ENCODE measurements at places on chromosomes 16 and 17.

GRCh38 chr17:74682028-74682427, 30.7 kb downstream of the CD300LF start:
- no peak for DNase-seq

GRCh38 chr17:70290770-70291169, 121.4 kb downstream of the KCNJ2 start:
- DNase-seq, result no peak

- no peak for DNase-seq
Observed at GRCh38 chr17:7511108-7511507, 26.9 kb downstream of the POLR2A start.

DNA sequence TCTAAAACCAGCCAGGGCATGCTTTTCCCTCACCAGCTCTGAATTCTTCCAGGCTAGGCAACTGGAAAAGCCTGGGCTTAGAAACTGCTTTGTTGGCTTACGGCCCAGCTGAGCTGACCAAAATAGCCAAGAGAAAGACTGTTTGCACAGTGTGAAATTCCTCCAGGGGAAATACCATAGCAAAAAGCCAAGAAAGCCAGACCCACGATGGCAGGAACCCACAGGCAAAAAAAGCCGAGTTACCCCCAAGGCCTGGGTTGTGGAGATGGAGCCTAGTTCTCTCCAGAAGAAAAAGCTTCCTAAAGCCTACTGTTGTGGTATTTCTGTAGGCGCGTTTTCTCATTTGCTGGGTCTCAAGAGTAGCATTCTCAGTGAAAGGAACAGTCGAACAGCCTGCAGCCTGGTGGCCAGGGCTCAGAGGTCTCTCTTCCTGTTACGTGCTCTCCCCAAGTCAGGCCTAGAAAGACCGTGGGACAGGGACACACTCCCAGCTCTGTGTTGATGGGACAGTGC, 9.2 kb downstream of the SP2 start:
- peak; percentile 91 for DNase-seq

GRCh38 chr17:82412535-82413520, 5.3 kb upstream of the HEXD start:
- no peak for DNase-seq

DNA sequence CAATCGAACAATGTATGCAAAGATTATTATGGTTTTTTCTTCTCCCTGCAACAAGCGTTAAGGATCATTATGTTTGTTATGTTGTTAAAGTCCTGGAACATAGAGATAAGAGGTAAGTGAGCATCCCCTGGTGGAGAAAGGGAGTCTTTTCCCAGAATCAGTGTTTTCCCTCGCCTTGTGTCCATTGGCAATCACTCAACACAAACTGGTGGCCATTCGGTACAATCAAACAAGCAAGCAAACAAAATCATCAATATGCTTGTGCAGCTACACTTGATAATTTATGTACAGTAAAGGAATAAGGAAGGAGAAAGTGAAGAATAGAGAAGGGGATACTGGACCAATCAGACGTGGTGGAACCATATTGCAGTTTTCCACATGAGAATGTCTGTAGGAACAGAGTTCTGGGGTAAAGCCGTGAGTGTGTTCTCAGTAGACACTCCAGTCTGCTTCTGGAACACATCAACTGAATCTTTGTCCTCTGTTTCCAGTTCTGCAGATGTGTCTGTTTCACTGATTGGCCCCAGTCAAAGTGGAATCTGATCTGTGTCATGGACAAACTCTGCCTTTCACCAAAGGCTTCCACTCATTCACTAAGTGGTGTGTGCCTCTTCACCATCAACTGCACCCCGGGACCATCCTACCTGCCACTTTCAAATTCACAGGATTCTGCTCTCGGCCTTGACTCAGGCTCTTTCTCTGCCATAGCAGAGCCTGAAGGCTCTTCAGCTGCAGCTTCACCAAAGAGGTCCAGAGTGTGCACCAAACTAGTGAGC, 169.5 kb downstream of the AHSP start:
- DNase-seq, result peak; percentile 61

DNA sequence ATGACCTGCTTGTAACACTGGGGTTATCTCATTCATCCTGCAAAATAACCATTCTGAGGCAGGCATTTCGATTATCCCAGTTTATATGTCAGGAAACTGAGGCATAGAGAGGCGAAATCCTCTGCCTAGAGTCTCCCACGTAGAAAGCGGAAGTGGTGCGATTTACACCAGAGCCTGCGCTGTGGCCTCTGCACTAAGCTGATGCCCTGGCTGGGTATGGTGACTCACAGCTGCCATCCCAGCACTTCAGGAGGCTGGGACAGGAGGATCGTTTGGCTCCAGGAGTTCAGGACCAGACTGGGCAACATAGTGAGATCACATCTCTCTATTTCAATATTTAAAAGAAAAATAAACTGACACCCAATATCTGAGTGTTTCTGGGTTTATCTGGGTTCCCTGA, 59.3 kb upstream of the BCO1 start:
- no peak for DNase-seq

DNA sequence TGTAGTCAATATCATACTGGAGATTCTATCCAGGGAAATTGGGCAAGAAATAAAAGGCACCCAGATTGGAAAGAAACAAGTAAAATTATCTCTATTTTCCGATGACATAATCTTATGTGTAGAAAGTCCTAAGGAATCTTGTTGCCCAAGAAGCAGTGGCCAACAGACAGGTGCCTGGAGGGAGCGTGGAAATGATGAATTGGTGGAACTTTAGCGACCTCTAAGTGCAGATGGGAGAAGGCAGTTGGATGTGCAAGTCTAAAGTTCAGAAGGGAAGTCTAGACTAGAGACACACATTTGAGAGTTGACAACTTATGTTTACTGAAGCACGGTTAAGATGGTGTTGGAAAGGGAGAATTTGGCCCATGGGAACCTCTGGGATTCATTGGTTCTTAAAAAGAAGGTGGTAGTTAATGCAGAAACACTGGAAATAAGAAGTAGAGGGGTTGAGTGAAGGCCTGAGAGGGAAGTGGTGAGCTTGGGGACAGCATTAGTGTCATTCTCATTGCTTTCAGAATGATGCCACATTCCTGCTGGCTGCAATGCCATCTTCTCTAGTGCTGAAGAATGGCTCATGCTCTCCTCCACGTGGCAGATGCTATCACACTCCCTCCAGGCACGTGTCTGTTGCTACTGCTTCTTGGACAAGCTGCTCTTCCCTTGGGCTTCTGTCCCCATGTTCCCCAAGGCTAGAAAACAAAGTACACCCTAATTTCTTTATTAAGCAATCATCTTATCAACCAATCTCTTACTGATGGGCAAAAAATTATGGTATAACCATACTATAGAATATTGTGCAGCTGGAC, 24.0 kb downstream of the TAT start:
- DNase-seq, result no peak

GRCh38 chr17:68981288-68981687, 26.1 kb upstream of the ABCA8 start:
- peak; percentile 75 for DNase-seq

DNA sequence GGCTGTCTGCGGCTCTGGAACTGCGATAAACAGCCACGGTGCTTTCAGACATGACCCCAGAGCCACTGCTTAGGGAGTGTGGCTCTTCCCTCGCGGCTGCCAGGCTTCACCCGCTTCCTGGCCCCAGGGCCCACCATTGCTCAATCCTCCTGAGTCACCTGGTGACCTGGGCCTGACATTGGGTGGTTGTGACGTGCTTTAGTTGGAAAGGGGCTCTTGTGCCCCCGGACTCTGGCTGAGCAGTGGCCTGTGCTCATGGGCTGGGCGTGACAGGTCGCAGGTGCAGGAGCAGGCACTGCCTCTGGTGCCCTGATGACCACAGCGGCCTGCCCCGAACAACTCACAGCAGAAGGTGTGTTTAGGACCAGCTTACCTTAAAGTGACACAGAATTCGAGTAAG, 8.6 kb upstream of the NUDT16L1 start:
- DNase-seq, result no peak

DNA sequence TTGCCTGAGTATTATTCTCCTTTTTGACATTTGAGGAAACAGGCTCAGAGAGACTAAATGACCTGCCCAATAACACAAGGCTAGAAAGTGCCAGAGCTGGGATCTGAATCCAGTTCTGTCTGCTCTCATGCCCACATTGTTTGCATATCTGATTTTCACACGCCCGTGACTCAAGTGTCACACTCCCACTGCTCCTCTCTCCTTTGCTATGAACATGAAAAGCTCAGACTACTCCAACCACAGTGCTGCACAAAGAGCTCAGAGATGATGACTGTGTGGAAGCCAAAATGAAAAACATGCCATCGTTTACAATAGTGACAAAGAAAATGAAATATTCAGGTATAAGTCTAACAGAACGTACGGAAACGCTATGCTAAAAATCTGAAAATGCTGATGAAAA, 107.9 kb downstream of the SMG6 start:
- no peak for DNase-seq

DNA sequence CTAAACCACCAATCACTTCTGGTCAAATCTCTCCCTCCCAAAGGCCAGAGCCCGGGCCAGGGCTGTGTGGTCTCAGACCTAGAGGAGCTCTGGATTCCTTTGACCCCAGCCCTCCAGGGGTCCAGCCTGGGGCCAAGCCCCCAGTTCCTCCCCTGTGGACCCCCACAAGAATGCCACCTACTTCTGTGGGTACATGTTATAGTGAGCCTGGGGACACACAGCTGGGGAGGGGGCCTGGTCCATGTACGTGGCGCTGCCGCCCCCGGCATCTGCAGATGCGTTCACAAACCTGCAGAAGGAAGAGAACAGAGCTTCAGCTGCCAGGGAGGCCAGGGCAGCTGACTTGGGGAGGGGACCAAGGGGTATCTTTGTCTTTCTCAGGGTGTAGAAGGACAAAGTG, 7.9 kb upstream of the GHDC start:
- DNase-seq, result no peak

DNA sequence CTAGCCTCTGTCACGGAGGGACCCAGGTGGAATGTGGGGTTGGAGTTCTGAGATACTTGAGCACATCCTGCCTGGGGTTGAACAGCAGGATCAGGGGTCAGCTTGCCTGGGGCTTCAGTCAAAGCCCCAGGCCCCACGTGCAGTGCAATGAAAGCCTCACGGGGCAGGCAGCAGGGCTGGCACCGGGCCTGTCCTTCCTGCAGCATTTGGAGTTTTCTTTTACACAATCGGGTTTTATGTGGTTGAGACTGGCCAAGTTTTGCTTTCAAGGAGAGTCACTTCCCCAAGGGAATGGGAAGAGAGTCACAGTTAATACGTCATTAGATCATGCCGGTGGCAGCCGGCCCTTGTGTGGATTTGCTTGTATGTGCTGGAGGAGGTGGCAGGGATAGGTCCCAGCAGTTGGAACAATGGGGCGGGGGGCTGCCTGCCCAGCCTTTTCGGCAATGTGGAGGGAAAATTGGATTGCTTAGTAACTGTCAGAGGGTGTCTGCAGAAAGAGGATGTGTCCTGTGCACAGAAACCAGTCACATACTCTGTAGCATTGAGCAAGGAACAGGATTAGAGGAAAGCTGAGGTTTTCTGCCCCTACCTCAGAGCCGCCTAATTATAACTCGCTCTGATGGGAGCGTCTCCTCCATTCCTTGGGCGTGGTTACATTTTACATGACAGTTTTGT, 4.5 kb downstream of the RMI2 start:
- DNase-seq, result peak; percentile 75

DNA sequence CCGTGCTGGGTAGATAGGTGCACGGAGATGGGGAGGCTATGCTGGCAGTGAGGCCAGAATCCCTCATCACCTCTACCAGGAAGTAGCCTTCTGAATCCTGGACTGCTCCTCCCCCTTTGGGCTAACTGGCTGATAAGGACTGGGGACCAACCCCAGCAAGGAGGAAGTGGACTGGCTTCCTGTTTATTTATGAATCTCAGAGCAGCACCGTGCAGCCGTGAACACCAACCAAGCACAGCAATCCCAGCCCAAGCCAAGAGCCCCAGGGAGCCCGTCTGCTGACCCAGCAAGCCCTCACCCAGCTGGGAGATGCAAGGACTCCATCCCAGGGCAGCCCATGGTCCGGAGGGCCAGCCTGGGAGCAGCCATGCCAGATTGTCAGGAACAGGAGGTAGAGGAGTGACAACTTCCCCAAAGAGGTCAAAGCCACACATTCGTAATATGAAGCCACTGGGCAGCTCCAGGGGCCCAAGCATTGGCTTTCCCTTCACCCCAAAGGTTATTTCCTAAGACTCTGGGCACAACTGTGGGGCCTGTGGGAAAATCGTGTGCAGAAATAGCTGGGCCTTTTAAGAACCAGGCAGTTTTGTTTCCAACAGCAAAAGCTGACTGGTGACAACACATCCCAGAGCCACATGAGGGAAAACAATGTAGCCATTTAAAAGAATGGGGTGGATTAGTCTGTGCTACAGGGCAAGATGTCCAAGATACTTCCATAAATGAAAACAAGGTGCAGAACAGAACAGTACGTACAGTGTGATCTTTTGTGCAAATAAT, 23.9 kb downstream of the PHB1 start:
- DNase-seq, result no peak

DNA sequence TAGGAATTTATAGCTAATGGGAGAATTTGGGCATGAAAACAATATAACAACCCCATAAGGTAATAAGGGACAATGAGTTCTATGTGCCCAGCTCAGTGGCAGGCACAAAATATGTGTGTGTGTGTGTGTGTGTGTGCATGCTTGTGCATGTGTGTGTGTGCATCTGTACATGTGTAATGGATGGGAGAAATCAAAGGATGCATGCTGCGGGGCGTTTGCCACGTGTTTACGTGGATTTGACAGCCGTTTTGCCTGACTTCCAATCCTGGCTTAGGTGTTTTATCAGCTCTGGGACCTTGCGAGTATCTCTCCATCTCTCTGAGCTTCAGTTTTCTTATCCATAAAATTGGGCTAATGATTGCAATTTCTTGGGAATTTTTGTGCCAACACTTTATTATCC, 108.4 kb downstream of the IRX5 start:
- no peak for DNase-seq

DNA sequence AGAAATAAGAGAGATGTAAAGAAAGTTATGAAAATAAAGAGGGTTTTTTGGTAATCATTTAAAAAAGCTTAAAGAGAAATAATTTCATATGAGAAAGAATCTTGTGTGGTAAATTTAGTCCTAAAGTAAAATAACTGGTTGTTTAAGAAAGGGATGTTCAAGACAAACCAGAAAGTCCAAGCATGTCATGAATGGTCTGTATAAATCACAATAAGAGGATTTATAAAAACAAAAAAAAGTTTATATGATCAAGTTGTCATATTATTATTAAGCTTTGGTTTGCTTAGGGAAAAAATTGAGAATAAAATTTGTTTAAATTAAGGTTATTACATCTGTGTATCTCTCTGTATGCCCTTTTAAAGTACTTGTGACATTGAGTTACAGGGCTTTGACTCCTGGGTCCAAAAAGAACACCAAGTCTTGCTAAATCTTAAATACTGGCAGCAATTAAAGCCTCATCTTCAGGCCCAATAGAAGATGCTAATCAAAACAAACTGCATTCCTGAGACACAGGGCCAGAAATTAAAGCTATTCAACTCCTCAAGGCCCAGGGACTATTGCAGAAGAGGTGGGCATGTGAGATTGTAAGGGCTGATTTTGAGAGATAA, 15.6 kb upstream of the TRIM25 start:
- DNase-seq, result no peak
